ENCODE measurements at places on chromosomes 5 and 9.

DNA sequence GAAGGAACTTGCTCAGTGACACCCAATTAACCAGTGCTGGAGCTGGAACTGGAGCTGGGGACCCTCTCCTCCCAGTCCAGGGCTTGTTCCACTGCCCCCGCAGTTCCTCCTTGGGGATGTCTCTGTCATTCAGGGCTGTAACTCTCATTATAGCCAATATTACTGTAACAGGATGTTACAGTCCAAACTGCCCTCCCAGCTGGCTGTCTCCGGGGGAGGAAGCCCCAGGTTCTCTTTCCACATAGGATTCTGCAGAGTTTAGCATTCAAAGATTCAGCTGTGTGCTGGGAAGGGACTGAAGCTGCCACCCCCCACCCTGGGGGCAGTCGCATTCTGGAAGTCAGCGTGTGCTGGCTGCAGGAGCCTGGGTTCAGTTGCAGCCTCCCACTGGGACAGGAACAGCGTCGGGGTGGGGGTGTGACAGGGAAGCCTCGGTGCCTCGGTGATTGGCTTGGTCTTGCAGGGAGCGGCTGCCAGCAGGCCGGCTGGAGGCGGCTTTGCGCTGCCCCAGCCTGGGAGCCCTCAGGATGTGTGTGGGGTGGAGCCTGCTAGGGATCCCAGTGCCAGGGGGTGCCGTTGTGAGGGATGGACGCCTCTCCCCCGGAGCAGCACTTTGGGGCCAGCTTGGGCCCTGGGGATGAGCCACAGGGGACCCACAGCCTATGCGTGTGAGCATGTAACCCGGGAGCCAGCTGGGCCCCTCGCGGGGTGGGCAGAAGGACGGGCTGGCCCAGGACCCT is 101.1 kb downstream of the RGS3 start:
- DNase-seq = peak; percentile 94

DNA sequence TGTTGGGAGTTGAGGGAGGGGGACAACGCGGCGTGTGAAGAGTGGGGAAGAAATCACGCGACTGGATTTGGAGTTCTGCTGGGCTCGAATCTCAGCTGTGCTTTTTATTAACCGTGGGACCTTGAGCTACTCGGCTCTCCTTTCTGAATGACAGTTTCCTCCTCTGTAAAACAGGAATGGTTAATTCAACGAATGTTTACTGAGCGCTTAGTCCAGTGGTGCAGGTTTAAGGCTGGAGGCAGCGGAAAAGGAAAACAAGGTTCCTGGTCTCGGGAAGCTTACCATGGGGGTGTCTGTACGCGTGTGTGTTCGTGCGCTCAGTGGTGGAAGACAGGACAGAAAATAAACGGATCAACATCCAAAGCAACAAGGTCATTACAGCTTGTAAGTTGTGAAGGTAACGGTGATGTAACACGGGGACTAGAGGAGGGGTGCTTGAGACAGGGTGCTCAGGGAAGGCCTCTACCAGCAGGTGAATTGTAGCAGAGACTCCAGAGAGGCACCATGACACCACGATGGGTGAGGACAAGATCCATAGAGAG is 277 bp downstream of the EIF4E1B start:
- DNase-seq = no peak

DNA sequence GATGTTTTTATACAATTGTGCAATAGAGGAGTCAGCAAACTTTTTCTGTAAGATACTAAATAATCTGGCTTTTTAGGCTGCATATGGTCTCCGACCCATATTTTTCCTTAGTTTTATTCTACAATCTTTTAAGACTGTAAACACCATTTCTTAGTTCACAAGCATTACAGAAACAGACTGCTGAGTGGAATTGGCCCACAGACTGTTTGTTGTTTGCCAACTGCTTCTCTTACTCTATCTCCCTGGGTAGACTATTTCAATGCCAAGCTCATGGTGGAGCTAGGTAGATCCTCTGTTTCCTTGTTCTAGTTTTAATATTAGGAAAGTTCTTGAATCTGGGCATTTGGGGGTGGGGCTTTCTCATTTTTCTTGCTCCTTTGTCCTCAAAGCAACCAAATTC is 857.6 kb downstream of the TLE1 start:
- no peak for DNase-seq

DNA sequence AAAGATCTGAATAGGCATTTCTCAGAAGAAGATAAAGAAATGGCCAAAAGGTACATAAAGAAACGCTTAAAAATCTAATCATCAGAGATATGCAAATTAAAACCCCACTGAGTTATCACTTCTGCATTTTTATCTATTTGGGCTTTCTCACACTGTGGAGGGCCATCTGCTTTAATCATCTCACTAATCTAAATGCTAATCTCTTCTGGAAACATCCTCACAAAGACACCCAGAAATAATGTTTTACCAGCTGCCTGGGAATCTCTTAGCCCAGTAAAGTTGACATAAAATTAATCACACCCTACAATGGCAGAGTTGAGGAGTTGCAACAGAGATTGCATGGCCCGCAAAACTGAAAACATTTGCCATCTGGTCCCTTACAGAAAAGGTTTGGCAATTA is 407.9 kb upstream of the CYLC2 start:
- DNase-seq = no peak

All from AG20443 (cell line).